Retina (tissue), 1 donor: ENCODE measurements at places on chromosomes 2 and 18.
A peak's percentile ranks its signal among the peaks of the same experiment; 100 is the strongest.

- no peak for DNase-seq
Observed at GRCh38 chr2:20001361-20001863, 11.1 kb downstream of the MATN3 start.

GRCh38 chr2:188610827-188611226 lies 319.2 kb downstream of the GULP1 start:
- DNase-seq: no peak

- DNase-seq: no peak
Observed at GRCh38 chr18:331221-331821, 63.5 kb upstream of the THOC1 start.

GRCh38 chr18:59719544-59720181 lies 22.4 kb upstream of the CCBE1 start:
- no peak for DNase-seq

GRCh38 chr2:234969306-234970098 lies 17.7 kb downstream of the SH3BP4 start:
- peak; percentile 54 for DNase-seq

DNA sequence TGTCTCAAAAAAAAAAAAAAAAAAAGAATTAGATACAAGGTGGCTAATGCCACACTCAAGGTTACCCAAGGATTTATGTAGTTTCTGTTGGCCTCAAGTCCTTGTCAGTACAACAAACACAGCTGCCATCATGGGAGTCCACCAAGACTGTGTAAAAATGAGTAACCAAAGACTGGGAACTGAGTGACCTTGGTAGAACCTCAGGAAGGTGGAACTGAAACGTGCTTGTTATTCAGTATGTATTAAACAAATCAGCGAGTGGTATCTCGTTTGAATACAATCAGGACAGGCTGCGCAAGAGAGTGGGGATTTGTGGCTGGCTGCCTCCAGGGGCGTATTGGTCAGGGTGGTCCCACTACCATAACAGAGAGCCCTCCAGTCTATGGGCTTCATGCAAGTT lies 1.6 kb upstream of the SFTPB start:
- no peak for DNase-seq

DNA sequence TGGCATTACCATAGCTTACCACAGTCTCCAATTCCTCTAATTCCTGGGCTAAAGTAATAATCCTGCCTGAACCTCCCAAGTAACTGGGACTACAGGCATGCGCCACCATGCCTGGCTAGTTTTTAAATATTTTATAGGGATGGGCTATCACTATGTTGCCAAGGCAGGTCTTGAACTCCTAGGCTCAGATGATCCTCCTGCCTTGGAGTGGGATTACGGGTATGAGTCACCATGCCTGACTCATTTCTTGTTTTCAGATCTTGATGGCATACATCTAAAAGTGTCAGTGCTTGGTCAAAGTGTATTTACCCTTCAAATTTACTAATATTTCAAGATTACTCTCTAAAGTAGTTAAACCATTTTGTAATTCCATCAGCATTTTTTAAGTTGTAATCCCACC lies 9.4 kb upstream of the SOCS6 start:
- no peak for DNase-seq

GRCh38 chr18:45083226-45083855 lies 402.7 kb downstream of the SETBP1 start:
- no peak for DNase-seq

- peak; percentile 57 for DNase-seq
Observed at GRCh38 chr18:27685807-27686412, 491.0 kb downstream of the CDH2 start.

GRCh38 chr2:64607381-64608304 lies 46.1 kb downstream of the SERTAD2 start:
- no peak for DNase-seq

- no peak for DNase-seq
Observed at GRCh38 chr18:76483780-76484179, 11.3 kb downstream of the ZNF516 start.

DNA sequence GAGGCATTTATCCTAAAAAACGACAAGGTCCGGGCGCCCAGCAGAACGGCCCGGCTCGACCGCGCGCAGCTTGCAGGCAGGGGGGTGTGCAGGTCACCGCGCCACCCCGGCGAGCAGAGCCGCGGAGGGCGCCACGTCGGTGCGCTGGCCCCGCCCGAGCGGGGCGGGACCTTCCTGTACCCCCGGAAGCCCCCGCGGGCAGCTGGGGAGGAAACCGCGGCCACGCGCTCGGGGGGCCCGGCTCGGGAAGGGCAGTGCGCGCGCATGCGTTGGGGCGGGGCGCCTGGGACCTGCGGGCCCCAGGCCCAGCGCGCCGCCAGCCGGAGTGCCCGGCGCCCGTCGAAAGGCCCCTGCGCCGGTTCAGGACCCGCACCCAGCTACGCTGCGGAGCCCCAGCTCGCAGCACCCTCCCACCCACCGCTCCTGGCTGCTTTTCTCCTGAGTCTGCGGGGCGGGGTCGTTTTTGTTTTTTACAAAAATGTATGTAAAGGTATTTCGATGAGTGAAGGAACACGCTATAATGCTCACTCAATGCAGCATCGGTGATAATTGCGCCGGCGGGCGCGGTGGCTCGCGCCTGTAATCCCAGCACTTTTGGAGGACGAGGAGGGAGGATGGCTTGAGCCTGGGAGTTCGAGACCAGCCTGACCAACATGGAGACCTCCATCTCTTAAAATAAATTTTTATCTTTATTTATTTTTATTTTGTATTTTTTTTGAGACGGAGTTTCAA lies 47.7 kb upstream of the POMC start:
- peak; percentile 80 for DNase-seq

DNA sequence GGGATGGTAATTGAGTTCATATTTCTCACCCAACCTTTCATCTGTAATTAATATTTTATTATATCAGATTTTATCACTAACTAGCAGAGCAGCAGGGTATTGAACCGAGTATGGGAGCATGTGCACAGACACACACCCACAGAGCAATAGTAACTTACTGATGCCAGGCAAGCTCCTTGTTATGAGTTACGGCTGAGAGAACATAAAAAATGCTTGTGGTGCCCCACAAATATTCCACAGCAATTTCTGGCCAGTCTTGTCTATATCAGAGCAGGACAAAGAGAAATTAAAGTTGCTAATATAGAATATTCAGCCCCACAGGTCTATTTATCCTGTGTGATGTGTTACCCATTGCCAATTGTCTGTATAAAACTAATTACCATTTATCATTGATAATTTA lies 501.8 kb upstream of the RAB12 start:
- no peak for DNase-seq

- no peak for DNase-seq
Observed at GRCh38 chr2:5491523-5491922, 200.7 kb upstream of the SOX11 start.

DNA sequence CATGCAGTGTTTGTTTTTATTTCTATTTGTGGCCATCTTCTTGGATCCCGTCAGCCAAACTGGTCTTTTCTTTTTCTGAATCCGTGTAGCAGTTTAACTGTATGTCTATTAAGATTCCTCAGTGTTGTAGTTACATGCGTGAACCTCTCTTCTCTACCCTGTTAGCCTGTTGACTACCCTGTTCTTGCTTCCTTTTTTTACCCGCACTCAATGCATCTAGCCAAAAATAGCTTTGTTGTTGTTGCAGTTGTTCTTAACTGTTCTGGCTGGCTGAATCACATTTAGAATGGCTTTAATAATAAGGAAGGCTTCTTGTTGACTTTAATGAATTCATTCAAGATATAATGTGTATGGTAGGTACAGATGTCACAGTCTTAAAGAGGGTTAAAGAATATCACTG lies 137.1 kb downstream of the LCLAT1 start:
- DNase-seq: no peak

DNA sequence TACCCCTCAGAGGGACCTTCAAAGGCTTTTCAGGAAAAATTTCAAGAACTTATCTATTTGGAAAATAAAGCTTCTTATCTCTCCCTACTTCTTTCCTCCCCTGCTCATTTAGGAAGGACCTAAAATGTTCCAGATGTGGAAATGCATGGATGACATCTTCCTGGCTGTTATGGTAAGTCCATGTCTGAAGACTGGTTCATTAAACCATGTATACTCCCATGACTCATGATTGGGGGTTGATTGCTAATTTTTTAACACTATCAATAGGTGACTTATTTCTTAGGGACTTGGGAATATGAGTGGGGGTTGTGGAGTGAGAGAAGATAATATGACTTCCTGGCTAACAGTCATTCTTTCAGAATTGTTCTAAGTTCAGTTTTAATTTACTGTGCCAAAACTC lies 104.0 kb upstream of the PARD3B start:
- DNase-seq: no peak

- DNase-seq: no peak
Observed at GRCh38 chr2:54568876-54569321, 112.8 kb downstream of the SPTBN1 start.

DNA sequence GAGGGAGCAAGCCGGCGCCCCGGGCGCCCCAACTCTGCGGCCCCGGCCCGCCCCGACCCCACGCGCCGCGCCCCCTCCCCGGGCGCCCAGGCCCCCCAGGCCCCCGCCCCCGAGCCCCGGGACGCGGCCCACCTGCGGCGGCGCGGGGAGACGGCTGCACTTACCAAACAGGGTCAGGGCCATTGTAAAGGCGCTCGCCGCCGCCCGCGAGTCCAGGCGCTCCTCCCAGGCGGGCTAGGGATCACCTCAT lies 526 bp downstream of the CHN1 start:
- no peak for DNase-seq

- peak; percentile 80 for DNase-seq
Observed at GRCh38 chr2:17879137-17879912, 858 bp downstream of the KCNS3 start.

GRCh38 chr2:68809324-68810240 lies 61.6 kb downstream of the BMP10 start:
- no peak for DNase-seq

DNA sequence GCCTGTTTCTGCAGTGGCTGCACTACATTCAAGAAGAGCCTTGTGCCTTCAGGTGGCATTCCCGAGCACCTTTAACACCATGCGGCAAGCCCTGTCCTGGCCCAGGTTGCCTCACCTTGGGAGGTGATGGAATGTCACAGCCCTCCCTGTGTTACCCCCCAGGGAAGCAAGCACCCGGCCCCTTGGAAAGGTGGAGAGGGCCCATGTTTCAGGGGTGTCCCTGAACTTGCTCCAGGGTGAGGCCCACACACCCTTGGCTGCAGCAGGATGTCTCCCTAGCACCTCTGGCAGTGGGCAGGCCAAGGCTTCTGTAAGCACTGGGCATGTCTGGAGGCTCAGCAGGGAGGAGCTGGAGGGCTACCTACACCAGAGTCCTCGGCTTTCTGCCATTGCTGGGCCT lies 29.3 kb upstream of the ACAA2 start:
- DNase-seq: no peak

DNA sequence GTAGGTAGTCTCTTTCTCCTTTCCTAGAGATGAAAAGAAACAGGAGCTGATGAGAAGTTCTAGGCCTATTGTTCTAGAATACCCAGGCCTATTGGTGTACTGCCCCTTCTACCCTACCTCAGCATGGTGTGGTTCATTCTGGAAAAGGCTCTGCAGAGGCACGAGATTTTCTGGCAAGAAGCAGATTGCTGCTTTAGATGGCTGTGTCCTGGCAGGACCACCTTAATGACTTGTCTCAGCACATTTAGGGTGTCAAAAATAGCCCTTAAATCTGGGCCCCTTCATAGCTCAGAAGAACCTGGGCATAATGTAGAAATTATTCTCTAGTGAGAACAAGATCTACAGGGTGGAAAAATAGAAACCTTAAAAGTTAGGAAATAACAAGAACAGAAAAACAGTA lies 87.9 kb downstream of the BCL2L11 start:
- DNase-seq: no peak

DNA sequence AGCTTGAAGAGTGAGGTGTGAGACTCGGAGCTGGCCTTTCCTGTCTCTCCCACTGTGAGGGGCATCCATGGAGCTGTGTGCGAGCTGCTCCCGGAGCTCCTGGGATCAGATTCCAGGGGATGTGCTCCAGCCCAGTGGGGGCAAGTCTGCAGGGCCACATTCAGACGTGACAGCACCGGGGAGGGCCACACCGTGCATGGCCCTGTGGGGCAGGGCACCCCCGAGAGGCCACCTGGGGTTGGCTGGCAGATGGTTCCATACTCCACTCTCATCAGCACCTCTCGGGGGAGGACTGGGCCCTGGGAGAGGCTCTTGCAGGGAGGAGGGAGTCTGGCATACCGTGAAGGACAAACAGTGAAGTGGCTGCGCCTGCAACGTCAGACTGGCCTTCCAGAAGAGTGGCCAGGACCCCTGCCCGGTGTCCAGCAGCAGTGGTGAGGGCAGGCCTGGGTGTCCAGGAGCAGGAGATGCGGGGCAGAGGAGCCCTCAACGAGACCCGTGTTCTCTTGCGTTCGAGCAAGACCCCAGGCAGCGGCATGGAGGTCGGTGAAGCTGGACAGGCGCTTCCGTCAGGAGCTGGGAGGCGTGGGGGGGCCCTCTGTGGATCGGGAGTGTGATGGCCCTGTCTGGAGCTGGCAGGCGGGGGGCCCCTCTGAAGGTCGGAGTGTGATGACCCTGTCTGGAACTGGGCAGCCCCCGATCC lies 84.3 kb downstream of the ASB1 start:
- DNase-seq: no peak

DNA sequence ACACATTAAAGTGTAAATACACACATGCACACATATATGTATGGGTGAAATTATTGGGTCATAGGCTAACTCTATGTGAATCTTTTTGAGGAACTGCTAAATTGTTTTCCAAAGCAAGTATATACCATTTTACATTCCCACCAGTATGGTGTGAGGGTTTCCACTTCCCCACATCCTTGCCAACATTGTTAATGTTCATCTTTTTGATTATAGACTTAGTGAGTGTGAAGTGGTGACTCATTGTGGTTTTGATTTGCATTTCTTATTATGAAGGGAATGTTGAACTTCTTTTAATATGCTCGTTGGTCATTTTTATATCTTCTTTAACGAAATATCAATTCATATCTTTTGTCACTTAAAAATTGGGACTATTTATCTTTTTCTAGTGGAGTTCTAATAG lies 181.8 kb upstream of the GCFC2 start:
- no peak for DNase-seq

DNA sequence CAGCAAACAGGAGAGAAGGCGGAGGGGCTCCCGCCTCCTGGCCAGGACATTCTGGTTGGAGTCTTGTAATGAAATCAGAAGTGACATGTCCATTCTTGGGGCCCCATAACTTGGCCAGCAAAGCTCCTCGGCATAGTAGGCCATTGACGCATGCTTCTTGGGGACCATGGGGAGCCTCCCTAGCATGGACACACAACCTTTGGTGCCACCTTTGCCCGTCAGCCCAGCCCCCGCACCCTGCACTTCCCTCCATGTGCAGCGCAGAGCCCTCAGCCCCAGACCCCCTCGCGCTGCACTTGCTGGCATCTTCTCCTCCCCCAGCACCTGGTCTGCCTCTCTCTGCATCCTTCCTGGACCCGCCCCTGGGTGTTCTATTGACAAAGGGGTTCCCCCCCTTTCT lies 23.1 kb downstream of the DCDC2C start:
- no peak for DNase-seq

DNA sequence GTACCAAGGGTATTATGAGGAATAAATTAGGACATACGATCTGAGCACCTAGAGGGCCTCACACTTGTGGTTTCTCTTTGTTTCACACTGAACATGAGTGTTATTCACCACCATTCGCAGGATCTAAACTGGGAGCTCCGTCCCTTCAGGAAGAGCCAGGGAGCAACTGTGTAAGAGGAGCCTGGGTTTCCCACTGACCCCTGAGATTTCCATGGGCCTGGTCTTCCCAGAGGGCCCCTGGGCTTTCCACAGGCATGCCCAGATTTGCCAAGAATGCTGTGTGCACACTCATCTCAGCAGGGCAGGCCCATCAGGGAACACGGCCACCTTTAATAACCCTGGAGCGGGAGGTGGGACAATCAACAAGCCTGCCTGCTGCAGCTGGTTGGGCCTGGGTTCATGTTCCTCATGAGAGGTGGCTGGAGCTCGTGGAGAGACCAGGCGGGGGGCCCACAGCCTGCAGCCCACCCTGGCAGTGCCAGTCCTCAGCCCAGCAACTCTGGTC lies 416.8 kb upstream of the MYT1L start:
- DNase-seq: no peak
